ENCODE measurements at places on chromosomes 11 and 22.

DNA sequence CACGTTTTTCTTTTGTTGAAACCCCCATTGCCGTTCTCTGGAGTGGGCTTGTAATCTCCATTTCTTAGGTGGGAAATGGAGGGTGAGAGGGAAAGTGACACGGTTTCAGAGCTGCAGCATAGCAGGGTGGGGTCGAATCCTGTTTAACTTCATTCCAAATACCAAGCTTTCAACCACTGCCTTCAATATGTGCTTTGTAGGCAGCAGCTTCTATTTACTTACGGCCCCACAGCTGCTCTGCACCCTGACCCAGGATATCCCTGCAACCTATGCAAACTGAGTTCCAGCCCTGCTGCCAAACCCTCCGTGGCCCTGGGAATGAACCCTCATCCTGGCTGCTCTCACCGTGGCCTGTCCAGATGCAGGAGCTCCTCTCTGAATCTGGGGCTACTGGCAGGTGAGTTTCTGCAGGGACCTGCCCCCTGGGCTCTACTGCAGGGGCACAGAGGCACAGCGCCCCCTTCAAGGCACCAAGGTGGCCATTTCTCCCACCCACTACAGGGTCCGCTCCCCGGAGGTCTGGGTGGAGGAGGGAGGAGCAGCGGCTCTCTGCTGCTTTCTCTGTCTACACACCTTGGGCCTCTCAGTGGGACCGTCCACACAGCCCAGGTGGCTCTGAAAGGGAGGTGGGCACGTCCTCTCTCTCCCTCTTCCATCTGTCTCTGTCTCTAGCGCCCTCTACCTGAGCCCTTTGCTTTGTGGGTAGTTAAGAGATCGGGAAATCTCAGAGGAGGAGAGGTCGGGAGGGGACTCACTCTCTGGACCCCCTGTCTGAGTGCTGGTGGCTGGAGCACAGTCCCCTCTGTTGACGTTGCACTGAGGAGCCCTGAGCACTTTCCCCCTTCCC is 279.1 kb downstream of the BRD1 start:
- no peak for DNase-seq

- DNase-seq: no peak
Measured at GRCh38 chr11:73114110-73114834, 27.8 kb downstream of the FCHSD2 start.

GRCh38 chr11:120586728-120587127 is 75.2 kb downstream of the GRIK4 start:
- DNase-seq: no peak

DNA sequence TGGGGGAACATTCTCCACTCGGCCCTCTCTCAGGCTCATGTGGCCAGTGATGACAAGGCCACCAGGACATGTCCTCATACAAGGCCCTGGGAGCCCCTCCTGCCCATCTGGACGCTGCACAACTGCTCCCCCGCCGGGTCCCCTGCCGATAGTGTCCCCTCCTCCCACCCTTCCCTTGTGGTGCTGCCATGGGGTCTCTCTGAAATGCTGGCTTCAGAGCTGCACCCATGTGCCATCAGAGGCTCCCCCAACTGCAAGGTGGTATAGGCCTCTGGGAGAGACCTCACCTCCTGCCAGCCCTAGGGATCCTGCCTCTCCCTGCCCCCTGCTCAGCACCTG is 113.0 kb downstream of the KCNQ1OT1 start:
- no peak for DNase-seq

- DNase-seq: no peak
Measured at GRCh38 chr22:19734837-19735382, 11.6 kb downstream of the GP1BB start.

GRCh38 chr22:39266398-39267030 is 21.7 kb upstream of the PDGFB start:
- DNase-seq: peak; percentile 47

GRCh38 chr22:50470491-50470890 is 4.3 kb downstream of the SBF1 start:
- DNase-seq: no peak

GRCh38 chr11:100861212-100861611 is 174.1 kb downstream of the ARHGAP42 start:
- no peak for DNase-seq

GRCh38 chr11:117919781-117920221 is 9.4 kb downstream of the TMPRSS13 start:
- no peak for DNase-seq

DNA sequence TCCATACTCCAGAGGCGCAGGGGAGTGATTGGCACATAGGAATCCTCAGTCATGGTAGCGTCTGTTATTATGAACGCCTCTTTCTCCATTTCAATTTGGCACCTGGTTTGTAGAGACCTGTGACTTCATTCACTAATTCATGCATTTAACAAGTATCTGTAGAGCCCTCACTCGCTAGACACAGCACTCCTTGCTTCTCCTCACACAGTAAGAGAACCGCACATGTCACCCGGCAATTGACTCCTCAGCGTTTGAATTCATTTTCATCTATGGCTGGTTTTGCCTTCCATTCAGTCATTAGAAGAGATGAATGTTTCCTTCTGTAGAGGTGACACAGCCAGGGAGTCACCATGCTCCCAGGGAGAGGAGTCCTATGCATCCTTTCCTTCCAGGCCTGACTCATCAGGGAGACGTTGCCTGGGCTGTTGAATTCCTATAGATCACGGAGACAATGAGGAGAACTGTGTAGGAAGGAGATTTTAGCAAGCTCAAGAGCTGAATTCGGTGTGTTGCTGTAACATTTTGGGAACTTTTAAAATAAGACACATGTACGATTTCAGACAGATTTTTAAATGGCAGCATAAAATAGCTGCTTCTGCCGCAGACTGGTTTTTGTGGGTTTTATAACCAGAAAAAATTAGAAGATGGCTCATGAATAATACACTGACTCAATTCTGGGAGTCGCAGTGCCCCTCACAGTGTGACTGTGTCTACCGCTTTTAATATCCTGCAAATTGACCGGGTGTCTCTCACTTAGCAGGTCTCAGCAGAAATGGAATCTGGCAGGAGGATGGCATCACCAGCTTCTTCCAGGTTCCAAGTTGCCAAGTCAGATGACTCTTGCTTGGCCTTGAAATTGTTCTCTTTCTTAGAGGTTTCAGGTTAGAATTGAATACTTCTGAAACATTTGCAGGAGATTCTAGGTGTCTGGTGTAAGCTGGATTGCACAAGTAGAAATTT is 44.4 kb upstream of the CLMP start:
- no peak for DNase-seq

- DNase-seq: no peak
Measured at GRCh38 chr11:104488561-104488960, 324.6 kb upstream of the PDGFD start.

DNA sequence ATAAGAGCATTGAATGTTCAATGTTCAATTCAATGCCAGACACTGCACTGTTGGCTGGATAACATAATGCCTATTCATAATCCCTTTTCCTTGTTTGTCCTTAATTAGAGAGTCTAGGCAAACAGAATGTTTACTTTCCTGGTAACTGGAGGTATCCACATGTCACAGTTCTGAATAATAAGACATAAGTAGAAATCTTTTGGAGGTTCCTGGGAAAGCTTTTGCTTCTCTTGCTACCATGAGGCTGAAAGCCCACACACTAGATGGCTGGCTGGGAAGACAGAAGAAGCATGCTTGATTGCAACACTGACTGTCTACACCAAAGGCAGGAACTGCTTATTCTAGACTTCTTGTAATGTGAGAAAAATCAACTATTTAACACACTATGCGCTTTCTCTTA is 79.5 kb downstream of the GAB2 start:
- DNase-seq: no peak

DNA sequence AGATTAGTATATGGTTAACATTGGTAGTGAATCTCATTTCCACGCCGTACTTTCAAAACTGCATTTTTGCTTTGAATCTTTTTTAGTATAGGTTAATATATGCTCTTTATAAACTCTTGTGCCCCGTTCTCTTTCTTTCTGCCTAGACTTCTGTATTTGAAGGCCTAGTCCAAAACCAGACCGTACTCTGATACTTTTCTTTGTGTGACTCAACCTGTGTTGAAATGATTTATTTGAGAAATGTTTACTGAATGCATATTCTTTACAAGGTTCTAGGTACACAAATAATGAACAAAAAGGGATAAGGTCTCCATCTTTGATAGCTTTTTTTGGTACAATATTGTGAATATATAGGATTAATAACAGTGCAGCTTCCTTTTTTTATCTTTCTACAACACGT is 68.3 kb downstream of the HIPK3 start:
- no peak for DNase-seq

DNA sequence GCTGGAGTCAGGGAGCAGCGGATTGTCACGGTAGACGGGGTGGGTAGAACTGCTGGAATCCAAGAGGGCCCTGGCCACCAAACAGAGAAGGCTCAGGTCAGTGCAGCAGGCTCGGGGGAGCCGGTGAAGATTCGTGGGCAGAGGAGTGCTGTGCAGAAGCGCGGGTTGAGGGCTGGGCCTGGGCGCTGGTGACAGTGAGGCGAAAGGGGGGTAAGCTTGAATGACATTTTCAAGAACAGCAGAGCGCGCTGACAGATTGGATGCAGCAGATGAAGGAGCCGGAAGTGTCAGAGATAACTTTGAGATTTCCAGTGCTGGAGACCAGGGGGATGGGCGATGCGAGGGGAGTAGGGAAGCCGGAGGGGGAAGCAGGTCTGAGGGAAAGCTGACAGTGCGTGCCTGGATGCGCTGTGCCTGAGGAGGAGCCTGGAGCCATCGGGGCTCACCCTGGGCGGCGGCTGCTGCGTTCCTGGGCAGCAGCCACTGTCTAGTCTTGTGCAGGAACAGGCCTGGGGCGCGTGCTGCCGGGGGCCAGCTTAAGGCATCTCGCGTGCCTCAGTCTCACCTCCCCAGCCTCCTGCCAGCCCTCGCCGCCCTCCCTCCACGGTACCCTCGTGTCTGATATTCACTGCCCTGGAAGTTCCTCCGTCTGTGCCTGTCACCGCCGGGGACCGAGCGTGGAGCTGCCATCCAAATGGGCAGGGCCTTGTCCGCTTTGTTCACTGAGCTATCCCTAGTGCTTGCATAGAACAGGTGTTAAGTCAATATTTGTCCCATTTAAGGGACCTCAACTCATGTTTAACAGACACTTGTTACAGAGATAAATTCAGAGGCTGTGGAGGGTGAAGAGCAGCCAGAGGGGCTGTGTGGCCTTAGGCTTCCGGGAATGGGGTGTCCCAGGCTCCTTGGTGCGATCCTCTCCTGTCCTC is 5.2 kb downstream of the GRIK4 start:
- no peak for DNase-seq

- no peak for DNase-seq
Measured at GRCh38 chr11:89458716-89459115, 32.5 kb downstream of the NOX4 start.

- DNase-seq: no peak
Measured at GRCh38 chr22:35445933-35446332, 46.0 kb downstream of the MCM5 start.

GRCh38 chr22:39953101-39953500 is 7.1 kb upstream of the TMA7B start:
- no peak for DNase-seq

DNA sequence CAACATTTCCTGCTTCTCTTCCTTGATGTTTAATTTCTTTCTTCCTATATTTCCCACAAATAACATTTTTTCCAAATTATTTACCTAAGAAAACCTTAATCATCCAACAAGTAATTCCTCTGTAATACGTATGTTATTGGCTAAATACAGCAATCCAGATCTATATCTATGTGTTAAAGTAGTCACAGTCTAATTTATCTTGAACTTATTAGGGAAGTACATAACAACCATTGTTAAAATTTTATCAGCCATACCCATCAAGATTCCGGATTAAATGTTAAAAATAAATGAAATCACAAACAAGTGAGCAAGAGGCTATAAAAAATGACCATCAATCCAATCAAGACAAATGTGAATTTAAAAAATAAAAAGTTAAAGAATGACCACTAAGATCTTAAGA is 36.5 kb downstream of the RRAS2 start:
- no peak for DNase-seq

GRCh38 chr11:75474878-75475766 is 42.1 kb upstream of the KLHL35 start:
- peak; percentile 61 for DNase-seq

DNA sequence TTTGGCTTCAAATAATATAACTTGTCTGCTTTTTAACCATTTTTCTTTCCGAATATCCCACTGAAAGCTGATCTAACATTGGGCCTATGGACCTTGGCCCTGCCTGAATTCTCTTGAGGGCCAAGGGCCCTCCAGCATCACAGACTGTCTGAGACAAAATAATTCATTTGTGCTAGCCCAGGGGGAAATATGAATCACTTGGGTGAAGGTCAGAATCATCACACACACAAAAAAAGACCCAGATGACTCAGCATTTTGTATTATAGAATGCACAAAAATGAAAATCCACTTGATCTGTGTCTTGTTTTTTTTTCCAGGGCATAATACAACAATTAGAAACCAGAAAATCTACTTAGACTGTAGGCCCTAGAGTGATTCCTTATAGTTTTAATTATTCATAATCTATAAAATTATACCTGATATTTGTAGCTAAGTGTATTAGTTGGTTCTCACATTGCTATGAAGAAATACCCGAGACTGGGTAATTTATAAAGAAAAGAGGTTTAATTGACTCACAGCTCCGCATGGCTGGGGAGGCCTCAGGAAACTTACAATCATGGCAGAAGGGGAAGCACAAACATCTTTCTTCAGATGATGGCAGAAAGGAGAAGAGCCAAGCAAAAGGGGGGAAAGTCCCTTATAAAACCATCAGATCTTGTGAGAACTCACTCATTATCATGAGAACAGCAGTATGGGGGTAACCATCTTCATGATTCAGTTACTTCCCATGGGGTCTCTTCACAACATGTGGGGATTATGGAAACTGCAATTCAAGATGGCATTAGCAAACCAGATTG is 15.6 kb upstream of the RDX start:
- peak; percentile 83 for DNase-seq

GRCh38 chr11:10838881-10839280 is 19.0 kb downstream of the ZBED5 start:
- no peak for DNase-seq

DNA sequence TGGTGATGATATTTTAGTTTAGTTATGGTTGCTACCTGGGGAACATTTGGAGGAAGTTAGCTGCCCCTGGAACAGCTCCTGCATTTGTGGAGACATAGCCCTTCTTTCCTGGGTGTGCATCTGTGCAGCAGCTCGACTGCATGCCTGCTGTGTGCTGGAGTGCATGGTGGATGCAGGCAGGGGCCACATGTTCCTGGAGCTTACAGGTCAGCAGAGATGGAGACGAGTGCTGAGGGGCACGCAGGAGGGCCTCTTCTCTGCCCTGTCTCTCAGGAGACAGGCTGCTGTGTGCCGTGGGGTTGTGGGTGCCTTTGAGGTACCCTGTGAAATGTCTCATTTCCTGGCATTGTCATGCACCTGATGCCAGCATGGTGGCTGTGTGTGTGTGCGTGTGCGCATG is 87.5 kb downstream of the TBC1D22A start:
- DNase-seq: no peak
